ENCODE measurements at places on chromosomes 16 and 17. TPM values are rescaled to one million over a fixed set of nuclear protein-coding genes. Genes with fewer than 3 reads are reported as not detected.

DNA sequence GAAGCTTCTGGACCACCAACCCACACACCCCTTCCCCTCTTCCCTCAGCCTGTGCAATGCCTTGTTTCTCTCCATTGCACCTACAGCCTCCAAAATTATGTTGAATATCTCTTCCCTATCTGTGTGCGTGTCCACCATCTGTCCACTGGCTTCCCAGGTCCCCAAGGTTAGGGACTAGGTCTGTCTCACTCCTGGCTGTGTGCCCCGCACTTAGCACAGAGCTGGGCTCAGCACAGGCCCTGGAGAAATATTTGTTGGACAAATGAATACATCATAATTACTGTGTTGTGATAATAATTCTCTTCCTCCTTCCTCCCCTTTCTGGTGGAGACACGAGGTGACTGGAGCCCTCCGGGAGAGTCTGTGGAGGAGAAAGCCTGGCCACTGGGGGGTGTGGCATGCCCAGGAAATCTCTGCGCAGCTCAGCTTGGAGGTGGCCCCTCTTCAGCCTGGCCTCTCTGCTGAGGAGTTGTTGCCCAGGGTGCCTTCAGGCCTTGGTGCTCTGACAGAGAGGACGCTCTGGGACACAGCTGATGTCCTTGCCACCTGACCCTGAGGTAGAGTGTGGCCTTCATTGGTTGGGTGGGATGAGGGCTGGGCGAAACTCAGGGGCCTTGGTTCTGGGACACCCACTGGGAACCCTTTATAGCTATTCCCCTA lies 3.3 kb upstream of the BRD7 start:
- DNase-seq: peak; percentile 55

GRCh38 chr17:1576500-1576899 lies 13.9 kb upstream of the PITPNA start:
- no peak for DNase-seq

GRCh38 chr16:15649727-15650018 lies 372 bp upstream of the NDE1 start:
- no peak for DNase-seq

DNA sequence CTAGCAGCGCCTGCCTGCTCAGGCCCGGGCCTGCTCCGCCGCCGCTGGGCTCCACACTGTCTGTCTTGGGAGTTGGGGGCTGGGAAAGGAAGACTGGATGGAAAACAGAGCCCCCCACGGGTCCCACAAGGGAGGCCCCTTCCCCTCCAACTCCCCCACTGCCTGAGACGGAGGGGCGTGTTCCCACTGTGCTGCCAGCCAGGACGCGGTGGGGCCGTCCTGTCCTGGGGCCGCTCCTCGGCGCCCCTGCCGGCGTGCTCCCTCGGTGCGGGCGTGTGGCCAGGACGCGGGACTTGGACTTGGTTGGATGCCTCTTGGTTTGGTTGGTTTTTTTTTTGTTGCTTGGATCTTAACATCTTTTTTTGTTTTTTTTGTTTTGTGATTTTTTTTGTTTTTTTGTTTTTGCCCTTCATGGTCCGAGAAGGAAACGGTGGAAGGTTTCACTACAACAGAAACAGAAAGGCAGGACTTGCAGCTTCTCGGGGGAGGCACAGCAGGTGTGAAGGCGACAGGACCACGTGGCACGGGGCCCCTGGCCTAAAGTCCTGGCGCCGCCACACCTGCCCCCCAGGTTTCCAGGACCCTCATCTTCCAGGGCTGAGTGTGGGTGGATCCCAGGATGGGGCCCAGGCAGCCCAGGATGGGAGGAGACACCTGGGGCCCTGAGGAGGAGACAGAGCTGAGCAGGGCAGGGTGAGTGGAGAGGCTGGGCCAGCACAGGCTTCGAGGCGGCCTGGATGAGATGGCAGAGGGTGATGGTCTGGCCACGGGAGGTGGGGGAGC lies 16.0 kb downstream of the ENGASE start:
- peak; percentile 44 for DNase-seq

DNA sequence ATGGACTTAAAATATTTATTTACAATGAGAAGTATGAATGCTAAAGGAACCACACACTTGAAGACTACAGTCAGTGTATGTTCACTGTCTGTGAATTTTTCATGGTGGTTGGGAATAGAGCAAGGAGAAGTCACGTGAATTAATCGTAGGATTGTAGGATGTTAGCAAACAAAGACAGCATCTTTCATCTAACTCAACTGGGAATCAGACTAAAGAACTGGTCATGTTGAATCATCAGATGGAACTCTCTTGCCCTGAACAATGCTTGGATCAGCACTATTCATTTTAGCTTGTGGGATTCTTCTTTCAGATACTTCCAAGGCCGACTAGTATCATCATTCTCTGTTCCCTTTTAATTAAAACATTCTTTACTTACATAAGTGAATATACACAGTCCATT lies 18.1 kb downstream of the KCNJ2 start:
- DNase-seq: peak; percentile 73

- no peak for DNase-seq
Observed at GRCh38 chr17:49915670-49916069, 53.3 kb upstream of the DLX4 start.

DNA sequence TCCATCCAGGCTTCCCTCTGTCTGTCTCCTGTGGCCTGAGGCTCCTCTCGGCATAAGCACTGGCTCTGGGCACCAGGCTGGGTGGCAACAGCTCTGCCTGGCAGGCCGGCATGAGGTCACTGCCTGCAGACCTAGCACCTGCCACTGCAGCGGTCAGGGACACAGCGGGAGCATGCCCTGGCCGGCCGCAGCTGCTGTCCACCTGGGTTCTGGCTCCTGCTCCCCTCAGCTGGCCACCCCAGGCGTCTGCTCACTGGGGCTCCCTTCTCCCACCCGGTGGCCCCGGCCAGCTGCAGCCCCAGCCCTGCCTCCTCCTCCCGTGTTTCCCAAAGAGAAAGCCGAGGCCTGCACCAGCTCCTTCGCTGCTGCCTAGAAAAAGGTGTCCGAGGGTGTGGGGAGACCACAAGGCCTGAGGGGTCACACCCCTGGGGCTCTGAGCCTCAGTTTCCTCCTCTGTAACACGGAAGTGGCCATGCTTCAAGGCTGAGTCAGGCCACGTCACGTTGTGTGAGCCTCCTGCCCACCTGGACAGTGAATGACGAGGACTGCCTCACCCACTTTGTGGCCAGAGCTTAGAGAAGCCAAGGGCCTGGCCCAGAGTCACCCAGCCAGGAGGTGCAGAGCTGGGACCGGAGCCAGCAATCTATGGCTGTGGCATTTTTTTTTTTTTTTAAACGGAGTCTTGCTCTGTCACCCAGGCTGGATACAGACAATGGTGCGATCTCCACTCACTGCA lies 6.7 kb downstream of the NTHL1 start:
- DNase-seq: no peak

DNA sequence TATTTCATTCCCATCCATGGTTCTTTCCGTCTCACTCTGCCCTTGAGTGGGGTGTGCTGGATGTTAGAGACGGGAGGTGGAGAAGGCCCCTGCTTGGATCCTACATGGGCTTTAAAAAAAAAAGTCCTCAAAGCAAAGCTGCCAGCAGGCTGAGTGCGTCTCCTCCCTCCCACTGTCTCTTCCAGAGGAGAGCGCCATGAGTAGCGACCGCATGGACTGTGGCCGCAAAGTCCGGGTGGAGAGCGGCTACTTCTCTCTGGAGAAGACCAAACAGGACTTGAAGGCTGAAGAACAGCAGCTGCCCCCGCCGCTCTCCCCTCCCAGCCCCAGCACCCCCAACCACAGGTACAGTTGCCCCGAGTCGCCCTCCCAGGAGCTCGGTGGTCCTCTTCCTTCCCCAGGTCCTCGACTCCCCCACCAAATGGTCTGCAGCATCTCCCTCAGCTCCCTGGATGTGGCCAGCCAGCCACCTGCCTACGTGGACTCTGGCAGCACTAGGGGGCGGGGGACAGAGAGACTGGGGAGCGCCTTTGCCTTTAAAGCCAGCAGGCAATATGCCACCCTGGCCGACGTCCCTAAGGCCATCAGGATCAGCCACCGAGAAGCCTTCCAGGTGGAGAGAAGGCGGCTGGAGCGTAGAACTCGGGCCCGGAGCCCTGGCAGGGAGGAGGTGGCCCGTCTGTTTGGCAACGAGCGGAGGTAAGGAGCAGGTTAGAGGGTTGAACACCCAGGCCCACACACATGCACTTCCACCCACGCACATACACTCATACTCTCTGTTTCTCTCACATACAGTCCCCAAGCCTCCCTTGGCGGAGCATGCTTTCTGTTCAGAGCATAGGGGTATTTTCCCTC lies 68.2 kb downstream of the PLD6 start:
- no peak for DNase-seq

DNA sequence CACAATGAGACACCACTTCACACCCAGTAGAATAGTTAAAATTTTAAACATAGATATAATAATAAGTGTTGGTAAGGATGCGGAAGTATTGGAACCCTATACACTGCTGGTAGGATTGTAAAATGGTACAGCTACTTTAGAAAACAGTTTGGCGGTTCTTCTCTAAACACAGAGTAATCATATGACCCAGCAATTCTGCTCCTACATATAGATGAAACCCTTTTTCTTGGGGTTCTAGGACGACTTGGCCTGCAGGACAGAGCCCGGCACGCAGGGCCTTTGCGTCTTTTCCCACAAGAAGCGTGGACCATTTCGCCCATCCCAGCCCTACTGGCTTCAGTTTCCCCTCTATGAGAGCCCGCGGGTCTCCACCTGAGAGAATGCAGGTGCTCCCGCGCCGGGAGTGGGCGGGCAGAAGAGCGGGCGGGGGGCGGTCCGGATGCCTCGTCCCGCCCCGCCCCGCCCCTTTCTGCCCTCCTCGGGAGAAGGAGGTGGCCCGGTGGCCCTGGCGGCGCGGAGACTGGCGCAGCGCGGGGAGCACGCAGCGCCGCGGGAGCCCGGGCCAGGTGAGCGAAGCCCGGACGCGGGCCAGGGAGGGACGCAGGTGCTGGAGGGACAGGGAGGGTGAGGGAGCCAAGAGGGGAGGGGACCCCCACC lies at the start of gene SDR42E2:
SDR42E2 (plus strand) TSS at position 508 of the 657 bp plus-strand sequence. CDS start 3,077 bp downstream, outside the sequence.
- no peak for DNase-seq

DNA sequence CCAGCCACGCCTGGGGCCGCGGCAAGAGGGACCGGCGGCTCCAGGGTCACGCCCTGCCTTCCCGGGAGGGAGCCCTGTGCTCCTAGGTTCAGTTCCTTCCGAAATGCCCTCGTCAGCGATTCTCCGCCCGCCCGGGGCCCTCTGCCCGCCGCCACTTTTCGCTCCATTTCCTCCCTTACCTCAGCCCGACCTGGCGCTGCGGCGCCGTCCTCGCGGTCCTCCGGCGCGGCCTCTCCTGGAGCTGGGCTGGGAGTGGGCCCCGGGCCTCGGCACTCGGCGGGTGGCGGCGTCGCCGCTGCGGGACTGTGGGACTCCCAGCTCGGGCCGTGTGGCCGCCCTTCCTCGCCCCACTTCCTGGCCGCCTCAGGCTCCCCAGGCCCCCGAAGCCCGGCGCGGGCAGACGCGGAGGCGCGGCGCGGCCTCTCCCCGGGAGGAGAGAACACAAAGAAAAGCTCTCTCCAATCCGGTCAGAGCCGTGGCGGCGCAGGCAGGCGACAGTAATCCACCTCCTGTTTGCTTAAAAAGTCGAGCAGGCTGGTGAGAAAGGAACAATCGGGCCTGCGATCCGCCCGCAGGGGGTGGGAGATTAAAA lies 1.6 kb downstream of the BAHCC1 start:
- DNase-seq: peak; percentile 66

DNA sequence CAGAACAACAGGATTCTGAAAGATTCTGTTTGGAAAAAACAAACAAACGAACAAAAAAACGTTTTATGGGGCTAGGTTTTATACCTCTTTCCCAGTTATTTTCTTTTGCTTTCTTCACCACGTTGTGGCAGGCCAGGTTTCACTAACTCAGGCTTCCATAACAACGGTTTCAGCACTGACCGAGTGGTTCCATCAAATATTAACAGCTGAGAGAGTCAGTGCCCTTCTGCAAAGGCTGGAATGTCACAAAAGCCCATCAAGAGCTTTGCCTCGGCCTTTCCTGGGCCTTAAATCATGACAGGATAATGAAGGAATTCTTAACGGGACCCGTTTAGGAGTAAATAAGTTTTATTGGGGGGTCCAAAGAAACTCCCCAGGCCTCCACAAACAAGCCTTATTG lies 34.2 kb downstream of the MPHOSPH6 start:
- DNase-seq: no peak

TOM1L2 gene
- 50.2 TPM for total RNA-seq

ZFHX3 gene
- 2.7 TPM for total RNA-seq

PERCC1 gene
- total RNA-seq: not detected

TBC1D3 gene
- total RNA-seq: not detected

Data from GM23248 (cell line).